Stimulated activated CD8-positive, alpha-beta memory T cell treated with anti-CD3 and anti-CD28 coated beads, Interleukin-15, amount 100 ng/mL, for 4 hours (primary cell): ENCODE measurements at places on chromosomes 5 and 9.

GRCh38 chr5:139696894-139697658, 48.9 kb downstream of the CXXC5 start:
- DNase-seq: no peak

DNA sequence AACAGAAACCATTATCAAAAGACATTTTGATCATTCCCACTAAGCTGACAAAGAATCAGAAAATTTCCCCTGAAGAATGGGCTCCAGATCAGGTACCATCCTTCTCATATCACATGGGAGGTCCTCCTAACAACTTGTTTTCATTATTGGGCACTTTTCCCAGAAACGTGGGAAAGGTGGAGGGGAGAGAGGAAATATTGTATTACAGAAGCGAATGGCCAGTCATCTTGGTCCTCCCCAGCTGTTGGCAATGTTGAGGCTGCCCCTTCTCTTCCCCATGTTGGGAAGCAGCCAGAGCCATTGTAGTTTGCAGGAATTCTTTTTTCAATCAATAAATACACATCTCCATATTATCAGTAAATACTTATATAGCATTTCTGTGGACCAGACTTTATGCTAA, 126.2 kb upstream of the ZNF608 start:
- no peak for DNase-seq

- no peak for DNase-seq
Measured at GRCh38 chr5:171999877-172000276, 6.6 kb downstream of the FBXW11 start.

- DNase-seq: peak; percentile 50
Measured at GRCh38 chr9:131739959-131740648, at the start of gene RAPGEF1. Gene RAPGEF1 (minus strand): TSS chr9:131740076. CDS start chr9:131739830, 246 bp downstream.

DNA sequence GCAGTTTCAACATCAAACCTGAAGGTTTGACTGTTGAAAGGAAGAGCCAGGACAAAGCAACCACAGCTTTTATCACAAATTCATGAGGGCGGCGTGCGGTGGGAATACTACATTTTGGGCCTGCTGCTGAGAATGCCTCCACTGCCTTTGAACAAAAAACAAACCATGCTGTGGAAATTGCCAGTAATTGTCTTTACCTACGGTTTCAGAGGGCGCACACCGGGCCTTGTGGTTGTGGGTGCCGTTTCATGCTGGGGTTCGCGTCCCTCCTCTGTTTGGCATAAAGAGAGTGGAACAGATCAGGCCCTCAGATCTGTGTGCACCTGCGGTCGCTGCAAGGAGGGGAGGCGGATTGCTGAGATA, 27.6 kb upstream of the TCF7 start:
- DNase-seq: peak; percentile 58

- DNase-seq: no peak
Measured at GRCh38 chr5:81972492-81972783, 615 bp downstream of the ATG10 start.

- no peak for DNase-seq
Measured at GRCh38 chr5:65100911-65101631, 332.3 kb downstream of the CWC27 start.

DNA sequence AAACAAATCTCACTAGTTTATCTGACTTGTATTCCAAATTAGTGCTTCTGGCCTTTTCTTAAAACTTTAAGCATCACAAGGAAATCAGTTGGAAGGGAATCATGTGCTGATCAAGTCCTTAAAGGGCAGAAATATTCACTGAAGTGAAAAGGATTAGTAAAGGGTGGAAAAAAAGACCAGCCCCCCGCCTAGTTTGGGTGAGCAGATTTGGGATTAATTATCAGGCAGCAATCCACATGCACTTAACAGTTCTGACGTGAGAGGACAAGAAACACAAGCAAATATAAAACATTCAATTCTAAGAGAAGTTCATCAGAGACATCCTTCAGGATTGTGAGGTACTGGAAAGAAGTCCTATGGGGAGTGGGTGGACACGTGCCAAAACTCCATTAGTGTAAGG, at the start of gene TYRP1:
TSS of gene TYRP1 (plus strand) at position 245 of the 400 bp plus-strand sequence. CDS start 612 bp downstream, outside the sequence.
- no peak for DNase-seq

DNA sequence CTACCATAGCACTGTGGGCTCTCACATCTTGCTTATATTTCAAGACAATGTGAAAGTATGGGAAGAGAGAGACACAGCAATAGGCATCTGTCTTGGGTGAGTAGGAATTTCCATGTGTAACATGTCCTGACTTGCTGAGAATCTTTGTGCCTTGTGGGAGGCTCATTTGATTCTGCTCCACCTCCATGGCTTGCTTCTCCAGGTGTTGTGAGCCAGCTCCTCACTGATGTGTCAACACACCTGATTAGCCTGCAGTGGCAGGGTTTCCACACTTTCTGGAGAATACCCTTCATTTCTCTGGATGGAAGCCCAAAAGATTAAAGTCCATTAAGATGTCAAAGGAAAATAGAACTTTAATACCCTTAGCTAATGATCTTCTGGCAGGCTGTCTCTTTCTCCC, 613.6 kb downstream of the ZNF608 start:
- DNase-seq: no peak

GRCh38 chr9:68577774-68578591, 37.3 kb upstream of the TMEM252 start:
- no peak for DNase-seq

DNA sequence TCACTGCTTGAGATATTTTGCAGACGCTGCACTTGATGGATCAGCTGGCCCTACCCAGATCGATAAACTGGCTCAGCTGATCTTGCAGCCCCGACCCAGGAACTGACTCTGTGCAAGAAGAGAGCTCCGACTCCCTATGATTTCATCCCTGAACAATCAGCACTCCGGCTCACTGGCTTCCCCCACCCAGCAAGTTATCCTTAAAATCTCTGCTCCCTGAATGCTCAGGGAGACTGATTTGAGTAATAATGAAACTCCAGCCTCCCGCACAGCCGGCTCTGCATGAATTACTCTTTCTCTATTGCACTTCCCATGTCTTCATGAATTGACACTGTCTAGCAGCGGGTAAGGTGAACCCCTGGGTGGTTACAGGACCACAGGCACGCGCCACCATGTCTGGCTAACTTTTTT, 16.9 kb upstream of the NANS start:
- no peak for DNase-seq

- DNase-seq: peak; percentile 14
Measured at GRCh38 chr9:127862075-127863011, 7.9 kb upstream of the ENG start.

DNA sequence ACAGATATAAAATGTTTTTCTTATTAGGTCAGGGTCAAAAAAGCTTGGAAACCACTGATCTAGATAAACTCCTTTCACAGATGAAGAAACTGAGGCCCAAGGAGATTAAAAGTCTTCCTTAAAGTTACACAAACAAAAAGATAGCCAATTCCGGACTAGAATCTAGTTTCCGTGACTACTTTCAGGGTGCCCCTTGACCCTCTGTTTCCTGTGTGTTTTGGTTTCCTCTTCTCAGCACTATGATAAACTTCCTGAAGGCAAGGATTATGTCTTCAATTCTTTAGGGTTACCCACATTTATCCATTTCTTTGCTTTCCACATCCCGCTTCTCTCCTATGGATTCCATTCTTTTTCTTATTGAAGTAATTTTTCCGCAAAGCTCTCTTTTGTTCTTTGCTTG, 83.1 kb downstream of the ADAMTS12 start:
- DNase-seq: no peak
